ENCODE measurements at places on chromosomes 13 and 19. TPM values are rescaled to one million over a fixed set of nuclear protein-coding genes. Genes with fewer than 3 reads are reported as not detected.

HOMER3 gene
- 150 TPM for total RNA-seq

CLPTM1 gene
- 130 TPM for total RNA-seq

FCAR gene
- total RNA-seq: not detected

ZNF568 gene
- total RNA-seq: 3.1 TPM

SCGB2B2 gene
- not detected for total RNA-seq

EFNA2 gene
- total RNA-seq: 0.65 TPM

SLC6A16 gene
- under 0.01 TPM for total RNA-seq

KLK15 gene
- not detected for total RNA-seq

BAX gene
- 129 TPM for total RNA-seq

KIR2DL1 gene
- not detected for total RNA-seq

PRODH2 gene
- total RNA-seq: not detected

ZNF473 gene
- 3.9 TPM for total RNA-seq

NFIX gene
- 6.7 TPM for total RNA-seq

ARHGAP33 gene
- 8.4 TPM for total RNA-seq

Measured in mesangial cell (primary cell).